ENCODE measurements at places on chromosomes 6 and 20.

DNA sequence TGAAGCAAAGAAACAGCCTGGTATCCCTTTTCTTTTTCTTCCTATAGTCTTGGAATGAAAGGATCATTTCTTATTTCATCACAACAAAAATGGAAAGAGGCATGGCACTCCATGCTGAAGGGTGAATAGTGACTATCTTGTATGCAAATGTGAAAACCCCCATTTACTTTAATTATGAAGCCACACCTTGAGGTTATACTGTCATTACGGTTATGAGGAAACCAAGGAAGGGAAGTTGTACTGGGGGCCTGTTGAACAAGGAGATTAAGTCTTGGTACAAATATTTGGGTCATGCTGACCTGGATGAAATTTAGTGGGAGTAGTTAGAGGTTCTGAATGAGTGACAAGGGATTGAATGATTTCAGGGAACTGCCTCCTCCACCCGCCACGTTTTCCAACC, 8.7 kb upstream of the STXBP5 start:
- no peak for DNase-seq

DNA sequence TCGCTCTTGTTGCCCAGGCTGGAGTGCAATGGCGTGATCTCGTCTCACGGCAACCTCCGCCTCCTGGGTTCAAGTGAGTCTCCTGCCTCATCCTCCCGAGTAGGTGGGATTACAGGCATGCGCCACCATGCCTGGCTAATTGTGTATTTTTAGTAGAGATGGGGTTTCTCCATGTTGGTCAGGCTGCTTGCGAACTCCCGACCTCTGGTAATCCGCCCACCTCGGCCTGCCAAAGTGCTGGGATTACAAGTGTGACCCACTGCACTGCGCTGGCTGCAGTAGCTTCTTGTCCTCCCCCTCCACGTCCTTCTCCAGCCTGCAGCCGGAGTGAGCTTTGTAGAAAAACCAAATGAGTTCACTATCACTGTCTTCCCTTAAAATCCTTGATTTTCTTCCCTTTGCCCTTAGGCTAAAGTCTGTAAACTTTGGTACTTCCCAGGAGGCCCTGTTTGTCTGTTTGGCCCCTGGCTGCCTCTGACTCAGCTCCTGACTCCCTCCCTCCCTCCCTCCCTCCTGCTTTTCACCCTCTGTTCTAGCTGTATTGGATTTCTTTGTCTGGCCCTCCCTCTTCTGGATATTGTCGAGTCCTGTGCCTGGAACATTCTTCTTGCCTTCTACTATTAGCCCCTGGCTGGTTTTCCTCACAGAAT, 12.9 kb downstream of the PARD6B start:
- no peak for DNase-seq

GRCh38 chr6:38982470-38982869, 66.1 kb upstream of the GLP1R start:
- no peak for DNase-seq

GRCh38 chr6:12007473-12007872, 4.6 kb upstream of the HIVEP1 start:
- DNase-seq, result no peak

DNA sequence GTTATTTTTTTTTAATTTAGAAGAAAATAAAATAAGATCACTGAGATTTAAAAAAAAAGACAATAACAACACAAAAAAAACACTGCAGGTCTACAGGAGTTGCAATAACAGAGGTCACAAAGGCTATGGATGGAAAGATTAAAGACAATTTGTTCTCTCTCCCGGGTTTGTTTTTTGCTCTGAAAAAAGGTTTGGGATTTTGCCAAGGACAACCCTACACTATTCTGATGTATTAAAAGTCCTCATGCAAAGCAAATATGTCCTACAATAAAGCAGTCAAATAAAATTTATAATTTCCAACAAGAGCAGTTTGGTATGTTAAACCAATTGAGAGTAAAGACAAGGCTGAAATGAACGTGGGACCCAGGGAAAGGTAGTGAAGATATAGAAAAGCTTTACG, 55.6 kb downstream of the PTPRK start:
- no peak for DNase-seq

DNA sequence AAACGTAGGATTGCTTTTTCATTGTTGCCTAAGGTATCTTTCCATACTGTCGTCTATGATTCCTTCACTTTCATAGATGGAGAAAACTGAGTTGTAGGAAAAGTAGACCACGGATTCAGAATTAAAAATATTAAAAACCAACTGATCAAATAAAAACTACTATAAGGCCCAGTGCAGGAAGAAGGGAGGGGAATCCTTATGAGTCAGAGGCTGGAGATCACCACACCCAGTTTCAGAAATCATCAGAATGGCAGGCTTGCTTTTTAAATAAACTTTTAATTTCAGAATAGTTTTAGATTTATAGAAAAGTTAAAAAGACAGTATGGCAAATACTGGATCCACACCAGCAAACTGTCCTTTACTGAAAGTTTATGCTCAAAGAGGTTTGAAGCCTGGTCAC, 32.0 kb upstream of the POPDC3 start:
- no peak for DNase-seq

GRCh38 chr6:145260484-145261175, 474.7 kb downstream of the EPM2A start:
- DNase-seq, result no peak

GRCh38 chr6:34644716-34645115, 51.9 kb downstream of the ILRUN start:
- no peak for DNase-seq

GRCh38 chr20:60317401-60317800, 359.2 kb downstream of the CDH26 start:
- no peak for DNase-seq

DNA sequence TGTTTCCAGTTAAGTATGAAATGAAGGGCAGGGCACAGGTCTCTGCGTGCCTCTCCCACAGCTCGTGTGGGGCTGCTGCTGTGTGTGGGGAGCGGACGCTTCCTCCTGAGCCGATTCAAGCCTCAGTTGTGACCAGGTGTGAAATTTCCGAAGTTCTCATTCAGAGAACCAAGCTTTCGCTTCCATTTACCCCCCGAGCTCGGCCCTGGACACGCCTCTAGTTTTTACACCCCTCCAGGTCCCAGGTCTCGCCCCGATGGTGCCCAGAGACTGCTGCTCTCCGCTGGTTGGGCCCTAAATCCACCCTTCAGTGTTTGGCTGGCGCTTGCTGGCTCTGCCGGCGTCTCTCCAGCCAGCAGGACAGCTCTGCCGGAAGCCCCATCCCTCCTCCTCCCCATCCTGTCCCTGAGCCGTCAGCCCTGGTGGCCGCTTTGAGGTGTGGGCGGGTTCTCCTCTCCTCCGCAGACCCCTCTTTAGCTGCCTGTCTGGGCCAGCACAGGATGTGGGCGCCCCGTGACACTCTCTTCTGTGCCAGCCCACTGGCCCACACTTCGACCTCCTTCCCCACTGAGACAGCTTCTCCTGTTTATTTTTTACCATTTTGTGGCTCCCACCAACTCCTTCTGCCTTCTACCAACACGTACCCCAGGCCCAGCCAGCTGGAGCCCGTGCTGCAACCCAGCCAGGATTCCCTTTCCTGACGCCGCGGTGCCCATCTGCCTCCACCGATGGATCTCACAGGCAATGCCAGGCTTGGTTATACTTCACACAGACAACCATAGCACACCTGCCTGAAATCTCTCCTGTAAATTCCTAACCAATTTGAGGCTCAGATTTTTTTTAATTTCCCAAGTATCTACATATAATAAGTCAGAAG, 142.8 kb downstream of the DLL1 start:
- peak; percentile 45 for DNase-seq

DNA sequence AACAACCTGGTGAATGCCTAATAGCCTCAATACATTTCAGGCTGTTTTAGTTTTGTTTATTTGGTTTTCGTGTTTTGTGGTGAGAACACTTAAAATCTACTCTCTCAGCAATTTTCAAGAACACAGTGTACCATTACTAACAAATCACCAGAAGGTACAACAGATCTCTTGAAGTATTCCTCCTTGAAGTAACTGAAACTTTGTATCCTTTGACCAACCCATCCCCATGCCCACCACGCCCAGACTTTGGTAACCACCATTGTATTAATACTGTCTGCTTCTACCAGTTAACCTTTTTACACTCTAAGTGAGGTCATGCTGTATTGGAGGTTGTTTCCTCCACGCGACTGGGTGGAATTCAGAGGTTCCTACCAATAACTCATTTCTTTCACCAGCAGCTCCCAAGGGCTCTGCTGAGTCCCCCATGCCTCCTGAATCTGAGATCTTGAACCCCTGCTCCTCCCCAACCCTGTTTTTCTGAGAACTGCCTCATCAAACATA, 5.7 kb upstream of the TRIM40 start:
- DNase-seq, result no peak

GRCh38 chr6:45880159-45880558, 135.5 kb downstream of the CLIC5 start:
- no peak for DNase-seq

DNA sequence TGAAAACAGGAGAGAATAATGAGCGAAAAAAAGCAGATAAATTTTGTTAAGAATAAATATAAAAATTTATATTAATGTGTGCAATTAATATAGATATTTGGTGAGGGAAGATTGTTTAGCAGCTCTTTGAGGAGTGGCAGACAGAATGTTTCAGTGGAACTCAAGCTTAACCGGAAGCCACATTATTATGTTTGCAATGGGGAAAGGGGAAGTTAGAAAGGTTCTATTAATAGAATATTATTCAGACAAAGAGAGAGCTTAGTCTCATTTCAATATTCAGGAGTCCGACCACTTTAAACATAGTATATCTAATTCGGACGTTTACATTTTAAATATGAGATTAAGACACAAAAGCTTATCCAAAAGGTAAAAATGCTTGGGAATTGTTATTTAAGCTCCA, 81.6 kb upstream of the KHDRBS2 start:
- DNase-seq, result no peak

DNA sequence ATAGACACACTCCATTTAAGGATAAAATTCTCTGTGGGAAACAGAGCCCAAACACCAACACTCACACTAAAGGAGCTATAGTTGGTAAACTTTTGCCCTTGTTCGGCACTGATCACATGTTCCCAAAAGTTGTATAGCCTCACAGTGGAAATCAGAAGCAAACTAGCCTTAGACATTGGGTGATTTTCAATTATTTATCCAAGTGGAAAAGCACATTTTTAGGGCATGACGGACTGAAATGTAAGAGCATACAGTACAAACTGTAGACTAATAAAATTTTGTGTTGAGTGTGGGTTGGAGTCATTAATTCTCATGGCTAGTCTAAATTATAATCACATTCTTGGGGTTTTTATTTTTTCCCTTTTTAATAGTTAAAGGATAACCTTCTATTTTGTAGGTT, 202.4 kb downstream of the MOXD1 start:
- no peak for DNase-seq

- DNase-seq, result no peak
These were observed 290.0 kb downstream of the PTPRK start for GRCh38 chr6:128230267-128230989.

- no peak for DNase-seq
These were observed 126.5 kb downstream of the CDK19 start for GRCh38 chr6:110688661-110689268.

DNA sequence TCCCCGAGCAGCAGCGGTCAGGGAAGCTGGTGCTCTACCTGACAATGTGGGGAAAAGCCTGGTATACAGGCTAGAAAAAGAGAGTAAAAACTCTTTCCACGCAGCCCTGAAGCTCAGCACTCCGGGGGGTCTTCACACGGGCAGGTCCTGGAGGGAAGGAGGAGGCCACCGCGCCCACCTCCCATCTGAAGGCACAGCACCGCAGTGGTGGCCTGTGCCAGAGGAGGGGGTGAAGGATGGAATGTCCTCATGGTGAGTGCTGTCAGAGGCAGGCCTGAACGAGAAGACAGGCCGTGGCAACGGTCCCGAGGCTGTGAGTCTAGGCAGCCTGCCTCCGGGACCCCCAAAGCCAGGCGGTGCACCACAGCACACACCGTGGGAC, 5.8 kb downstream of the SLC2A4RG start:
- no peak for DNase-seq

DNA sequence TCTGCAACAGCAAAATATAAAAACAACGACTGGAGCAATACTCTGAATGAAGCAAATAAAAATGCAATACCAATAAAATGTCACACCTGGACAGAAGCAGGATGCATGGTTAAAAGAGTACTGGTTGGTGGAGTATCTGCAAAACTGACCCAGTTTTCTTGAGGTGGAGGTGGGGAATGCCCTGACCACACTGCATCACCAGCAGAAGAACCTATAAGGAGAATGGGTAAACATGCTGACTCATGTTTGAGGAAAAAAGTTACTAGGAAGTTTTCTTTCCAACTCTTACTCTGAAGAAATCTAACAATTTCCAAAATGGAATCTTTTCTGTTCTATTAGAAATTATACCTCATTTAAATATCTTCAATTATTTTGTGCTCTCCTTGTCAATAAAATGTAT, 43.6 kb downstream of the REPS1 start:
- DNase-seq, result no peak

DNA sequence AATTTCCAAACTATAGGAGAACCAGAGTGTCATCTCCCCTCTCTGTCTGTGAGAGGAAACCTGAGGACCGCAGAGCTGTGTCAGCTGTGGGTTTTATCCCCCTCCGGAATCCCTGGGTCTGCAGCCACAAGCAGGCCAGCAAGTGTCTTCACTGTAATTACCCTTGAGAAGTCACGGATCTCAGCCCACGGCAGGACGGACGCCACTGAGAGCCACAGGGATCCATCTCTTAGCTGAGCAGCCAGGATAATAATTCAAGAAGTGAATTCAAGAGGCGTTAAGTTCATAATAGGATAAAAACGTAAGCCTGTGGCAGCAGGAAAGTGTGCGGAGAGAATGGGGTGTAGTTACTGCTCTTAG, 37.0 kb downstream of the DLL1 start:
- no peak for DNase-seq

Data from stimulated activated CD4-positive, alpha-beta T cell treated with anti-CD3 and anti-CD28 coated beads, Interleukin-1b, Interleukin-23, amount 100 ng/mL, for 48 hours (primary cell).